LoVo (cell line): ENCODE measurements at places on chromosomes 16 and 17.

- no peak for DNase-seq
Measured at GRCh38 chr17:5446786-5447185, 7.8 kb upstream of the C1QBP start.

- no peak for DNase-seq
Measured at GRCh38 chr16:2493605-2494004, 18.7 kb downstream of the TBC1D24 start.

DNA sequence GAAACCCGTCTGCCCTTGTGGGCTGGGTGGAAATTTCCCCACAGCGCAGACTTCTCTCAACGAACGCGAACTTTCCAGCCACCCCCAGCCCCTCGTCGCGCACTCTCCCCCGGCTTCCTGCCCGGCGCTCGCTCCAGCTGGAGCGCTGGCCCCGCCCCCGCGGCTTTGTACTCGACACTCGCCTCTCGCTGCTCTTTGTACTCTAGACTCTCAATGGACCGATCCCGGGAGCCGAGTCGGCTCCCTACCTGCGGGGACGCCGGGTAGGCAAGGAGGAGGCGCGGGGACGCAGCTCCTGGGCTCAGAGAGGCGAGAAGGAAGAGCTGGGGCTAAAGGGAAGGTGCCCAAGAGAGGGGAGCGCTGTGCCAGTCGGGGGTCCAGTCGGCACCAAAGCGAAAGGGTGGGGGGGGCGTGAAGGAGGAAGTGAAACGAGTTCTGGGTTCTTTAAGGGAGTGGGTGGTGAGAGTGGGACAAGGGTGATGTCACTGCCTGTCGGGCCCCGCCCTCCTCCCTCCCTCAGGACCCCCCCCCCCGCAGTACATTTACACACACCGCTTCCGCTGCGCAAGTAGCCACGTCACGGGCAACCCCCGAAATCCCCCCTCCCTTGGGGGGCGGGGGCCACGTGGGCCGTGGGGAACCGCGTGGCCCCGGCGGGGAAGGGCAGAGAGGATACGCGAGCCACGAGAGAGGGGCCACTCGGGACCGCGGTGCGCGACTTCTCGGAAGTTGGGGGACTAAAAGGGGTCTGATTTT is 9.7 kb downstream of the KDM6B start:
- peak; percentile 82 for DNase-seq

DNA sequence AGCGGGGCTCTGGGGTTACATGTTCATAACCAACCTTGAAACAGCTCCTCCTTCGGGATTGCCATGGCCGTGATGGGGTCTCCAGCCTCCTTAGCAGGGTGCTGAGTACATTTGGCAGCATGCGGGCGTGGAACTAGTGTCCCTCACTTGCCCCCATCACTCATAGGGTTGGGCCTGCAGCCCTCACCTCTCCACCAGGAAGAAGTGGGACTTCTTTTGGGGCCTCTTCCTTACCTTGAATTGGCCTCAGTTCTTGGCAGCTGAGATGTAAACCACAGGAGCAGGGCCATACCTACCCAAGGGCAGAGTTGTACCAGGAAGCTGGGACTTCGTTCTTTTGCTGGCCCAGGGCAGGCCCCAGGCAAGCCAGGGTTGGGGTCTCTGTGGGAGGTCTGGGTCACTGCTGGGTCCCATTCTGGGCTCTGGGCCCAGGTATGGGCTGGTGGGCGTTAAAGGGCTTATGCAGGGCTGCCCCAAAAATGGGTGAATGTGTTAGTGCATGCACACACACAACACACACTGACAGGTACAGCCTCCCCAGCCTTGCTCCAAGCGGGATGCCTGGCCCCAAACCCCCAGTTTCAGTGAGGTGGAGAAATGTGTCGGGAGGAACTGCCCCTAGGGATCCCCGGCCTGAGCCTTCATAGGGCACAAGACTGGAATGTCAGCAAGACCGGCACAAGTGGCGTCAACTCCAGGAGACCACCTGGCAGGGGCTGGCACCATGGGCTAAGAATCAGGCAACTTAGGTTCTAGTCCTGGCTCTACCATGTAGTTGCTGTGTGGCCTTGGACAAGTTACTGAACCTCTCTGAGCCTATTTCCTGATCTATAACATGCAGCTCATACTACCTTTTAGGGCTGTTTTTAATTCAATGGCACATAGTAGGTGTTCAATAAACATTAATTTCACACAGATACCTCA is 3.9 kb upstream of the KRT15 start:
- peak; percentile 75 for DNase-seq

DNA sequence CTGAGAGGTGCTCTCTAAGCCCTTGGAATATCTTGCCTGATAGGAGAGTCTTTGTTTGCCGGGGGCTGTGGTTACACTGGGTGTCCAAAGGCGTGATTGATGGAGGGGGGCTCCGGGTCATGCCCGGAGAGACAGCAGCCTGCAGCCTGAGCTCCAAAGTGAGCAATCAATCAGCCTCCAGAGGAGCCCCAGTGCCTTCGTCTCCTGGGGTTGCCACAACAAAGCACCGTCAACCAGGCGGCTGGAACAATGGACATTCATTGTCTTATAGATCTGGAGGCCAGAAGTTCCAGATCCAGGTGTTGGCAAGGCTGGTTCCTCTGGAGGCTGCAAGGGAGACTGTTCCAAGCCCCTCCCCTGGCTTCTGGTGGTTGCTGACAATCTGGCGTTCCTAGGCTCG is 24.0 kb upstream of the GINS2 start:
- DNase-seq: no peak

- no peak for DNase-seq
Measured at GRCh38 chr17:43645450-43645764, 16.3 kb downstream of the MEOX1 start.
